ENCODE measurements at places on chromosomes 7 and 10.
A peak's percentile ranks its signal among the peaks of the same experiment; 100 is the strongest.

DNA sequence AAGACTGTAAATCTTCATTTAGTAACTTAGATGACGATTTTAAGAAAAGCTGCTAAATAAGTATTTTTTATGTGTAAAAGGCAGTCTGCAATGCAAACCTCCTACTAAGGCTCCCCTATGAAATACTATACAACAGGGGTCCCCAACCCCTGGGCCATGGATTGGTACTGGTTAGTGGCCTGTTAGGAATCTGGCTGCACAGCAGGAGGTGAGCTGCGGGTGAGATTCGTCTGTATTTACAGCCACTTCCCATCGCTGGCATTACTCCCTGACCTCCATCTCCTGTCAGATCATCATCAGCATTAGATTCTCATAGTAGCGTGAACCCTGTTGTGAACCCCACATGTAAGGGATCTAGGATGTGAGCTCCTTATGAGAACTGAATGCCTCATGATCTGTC lies 580.4 kb downstream of the MAGI2 start:
- DNase-seq = no peak

GRCh38 chr7:31882187-31882586 lies 188.0 kb downstream of the PDE1C start:
- no peak for DNase-seq

- DNase-seq = no peak
Observed at GRCh38 chr10:52390388-52390787, 76.3 kb downstream of the DKK1 start.

DNA sequence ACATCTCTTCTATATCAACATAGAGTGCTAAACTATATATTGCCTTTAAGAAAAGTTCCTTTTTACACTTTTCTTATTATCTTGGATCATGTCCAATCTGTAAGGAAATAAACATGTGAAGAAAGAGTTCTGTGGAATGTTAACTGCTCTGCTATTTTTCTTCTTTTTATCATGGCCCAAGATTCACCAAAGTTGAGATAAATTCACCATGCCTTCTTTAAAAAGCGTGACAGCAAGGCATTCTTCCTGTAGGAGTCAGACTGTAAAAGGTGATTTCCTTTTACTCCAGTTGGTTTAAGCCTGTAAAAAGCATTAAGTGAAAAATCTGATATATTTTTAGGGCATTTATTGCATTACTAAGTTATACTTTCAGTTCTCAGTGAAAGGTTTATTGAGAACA lies 165.7 kb upstream of the FZD1 start:
- no peak for DNase-seq

GRCh38 chr7:83655951-83656556 lies 7.1 kb upstream of the SEMA3E start:
- DNase-seq = peak; percentile 51

DNA sequence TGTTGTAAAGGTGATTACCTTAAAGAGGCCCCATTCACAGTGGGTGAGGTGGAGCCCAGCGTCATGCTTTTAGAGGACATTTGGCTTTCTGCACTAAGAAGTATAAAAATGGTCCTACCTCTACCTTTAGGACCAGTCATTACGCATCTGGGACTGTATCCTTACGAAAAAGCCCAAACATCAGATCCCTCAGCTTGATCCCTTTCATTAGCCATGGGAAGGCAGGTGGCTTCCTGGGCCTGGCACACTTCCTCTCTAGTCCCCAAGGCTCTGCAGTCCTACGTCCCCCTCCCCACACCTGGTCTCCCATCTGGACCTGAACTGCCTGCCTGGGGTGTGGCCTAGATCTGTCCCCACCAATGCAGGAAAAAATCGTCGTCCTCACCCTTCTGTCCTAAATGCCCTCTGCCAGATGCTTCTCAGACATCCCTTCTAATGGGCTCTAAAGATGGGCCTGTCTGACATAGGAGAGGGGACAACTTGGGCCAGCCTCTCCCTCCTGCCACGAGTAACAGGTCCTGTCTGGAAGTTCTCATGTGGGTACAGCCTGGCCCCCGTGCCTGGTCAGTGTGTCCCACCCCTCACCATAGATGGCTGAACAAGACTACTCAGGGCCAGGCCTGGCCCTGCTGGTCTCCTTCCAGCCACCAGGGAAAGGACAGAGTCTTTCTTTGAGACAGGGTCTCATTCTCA lies 11.8 kb upstream of the SLC18A3 start:
- no peak for DNase-seq

DNA sequence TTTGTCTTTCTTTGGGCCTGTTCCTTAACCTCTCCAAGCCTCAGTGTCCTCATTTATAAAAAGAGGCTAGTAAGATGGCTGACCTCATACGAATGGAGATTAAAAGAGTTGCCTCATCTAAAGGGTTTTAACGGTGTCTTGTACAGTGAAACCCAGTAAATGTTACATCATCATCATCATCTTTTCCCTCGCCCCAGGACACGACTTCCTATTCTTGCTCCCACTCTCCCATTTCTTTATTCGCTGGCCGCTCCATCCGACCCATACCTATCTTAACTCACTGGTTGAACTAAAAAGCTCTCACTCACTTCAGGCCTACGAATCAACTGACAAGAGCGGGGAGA lies 554 bp downstream of the FRA10AC1 start:
- no peak for DNase-seq

DNA sequence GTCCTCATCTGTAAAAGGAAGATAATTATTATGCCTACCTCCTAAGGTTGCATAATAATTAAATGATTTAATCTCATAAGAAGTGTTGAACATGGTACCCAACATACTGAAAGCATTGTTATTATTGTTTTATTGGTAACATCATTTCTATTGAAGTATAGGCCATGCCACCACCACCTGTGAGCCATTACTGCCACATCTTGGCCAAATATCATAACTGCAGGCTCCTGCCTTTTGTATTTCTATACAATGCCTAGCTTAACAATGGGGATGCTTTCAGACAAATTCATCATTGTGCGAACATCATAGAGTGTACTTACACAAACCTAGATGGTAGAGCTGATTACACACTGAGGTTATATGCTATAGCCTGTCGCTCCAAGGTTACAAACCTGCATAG lies 61.1 kb upstream of the NPSR1 start:
- no peak for DNase-seq

GRCh38 chr10:21421016-21421415 lies 104.5 kb downstream of the SKIDA1 start:
- no peak for DNase-seq

- DNase-seq = no peak
Observed at GRCh38 chr10:22727663-22728062, 13.3 kb upstream of the PIP4K2A start.

GRCh38 chr7:20114468-20114867 lies 102.7 kb downstream of the MACC1 start:
- no peak for DNase-seq

DNA sequence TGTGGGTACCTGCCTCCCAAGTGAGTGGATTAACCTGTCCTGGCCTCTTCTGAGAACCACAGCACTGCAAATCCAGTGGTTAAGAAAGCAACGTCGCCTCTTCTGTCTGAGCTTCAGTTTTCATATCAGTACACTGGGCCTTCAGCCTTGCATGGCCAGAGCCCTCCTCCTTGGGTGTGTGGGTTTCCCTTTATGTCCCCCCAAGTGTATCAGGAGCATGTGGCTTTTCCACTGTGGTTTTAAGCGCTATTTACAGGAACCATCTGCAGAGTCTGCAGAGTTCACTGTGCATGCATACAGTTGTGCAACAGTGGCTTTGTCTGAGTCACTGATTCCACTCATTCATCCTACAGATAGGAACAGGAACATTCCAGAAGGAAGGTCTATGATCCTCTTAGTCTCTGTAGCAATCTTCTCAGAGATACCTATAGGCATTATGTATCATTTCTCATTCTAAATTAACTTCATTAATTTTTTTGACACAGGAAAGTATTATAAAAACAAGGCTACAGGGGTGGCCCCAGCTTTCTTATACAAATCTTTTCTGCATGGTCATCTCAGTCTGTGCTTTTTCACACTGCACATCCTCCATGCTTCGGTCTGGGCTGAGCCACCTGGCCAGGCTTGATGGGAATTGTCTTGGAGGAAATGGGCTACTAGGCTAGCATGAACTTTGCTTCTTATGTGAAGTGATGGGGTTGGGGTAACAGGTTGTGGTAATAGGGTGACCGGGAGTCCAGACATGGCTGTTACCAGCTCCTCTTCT lies 17.1 kb downstream of the MBL2 start:
- DNase-seq = no peak

DNA sequence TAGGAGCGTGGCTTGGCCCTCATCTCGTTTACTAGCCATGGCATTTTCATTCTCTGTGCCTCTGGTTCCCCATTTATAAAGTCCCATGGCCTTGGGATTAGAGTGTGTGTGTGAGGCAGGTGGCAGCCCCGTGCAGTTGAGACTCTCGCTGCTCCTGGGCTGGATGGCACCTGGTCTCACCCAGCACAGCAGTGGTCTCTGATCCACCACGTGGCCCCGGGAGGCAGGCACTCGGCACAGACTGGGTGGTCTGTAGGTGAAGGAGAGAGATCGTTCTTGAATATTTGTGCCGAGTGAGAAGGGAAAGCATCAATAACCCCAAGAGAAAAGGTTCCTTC lies 50.4 kb downstream of the CALML3 start:
- DNase-seq = no peak

GRCh38 chr10:24891823-24892222 lies 60.6 kb downstream of the PRTFDC1 start:
- DNase-seq = no peak

DNA sequence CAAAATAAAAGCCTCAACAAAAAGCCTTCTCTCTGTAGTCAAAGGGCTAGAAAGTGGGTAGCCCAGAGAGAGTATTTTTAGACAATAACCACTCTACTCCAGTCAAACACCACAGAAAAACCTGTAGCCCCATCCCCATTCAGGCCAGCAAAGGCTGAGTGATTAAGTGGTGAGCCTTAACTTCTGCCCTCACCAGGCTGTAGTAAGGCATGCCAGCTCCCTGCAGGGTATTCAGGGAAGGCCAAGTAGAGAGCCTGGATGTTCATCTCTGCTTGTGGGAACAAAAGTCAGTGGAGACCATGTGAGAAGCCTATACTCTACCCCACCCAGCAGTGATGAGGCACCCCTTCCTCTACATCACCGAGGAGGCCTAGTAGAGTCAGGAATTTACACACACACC lies 51.2 kb downstream of the HIF1AN start:
- peak; percentile 6 for DNase-seq

DNA sequence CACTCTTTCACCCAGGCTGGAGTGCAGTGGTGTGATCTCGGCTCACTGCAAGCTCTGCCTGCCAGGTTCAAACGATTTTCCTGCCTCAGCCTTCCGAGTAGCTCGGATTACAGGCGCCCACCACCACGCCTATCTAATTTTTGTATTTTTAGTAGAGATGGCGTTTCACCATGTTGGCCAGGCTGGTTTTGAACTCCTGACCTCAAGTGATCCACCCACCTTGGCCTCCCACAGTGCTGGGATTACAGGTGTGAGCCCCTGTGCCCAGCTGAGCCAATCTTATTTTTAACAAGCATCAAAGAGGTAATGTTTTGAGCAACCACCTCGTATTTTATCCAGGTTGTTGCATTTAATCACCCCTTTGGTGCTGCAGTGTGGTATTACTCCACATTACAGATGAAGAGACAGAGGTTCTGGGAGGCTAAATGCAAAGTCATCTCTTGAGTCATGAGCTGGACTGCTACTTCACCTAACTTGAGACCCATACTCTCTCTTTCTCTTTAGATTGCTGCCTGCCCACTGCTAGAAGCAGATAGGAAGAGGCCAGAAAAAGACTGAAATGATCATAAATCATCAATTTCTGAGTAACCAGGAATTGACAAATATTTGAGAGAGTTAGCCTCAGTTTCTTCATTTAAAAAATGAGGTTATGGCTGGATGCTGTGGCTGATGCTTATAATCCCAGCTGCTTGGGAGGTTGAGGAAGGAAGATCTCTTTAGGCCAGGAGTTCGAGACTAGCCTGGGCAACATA lies 116.2 kb downstream of the CAMK1D start:
- no peak for DNase-seq

GRCh38 chr7:69703099-69703498 lies 104.8 kb downstream of the AUTS2 start:
- DNase-seq = no peak

GRCh38 chr7:106964466-106964865 lies 80.0 kb upstream of the PRKAR2B start:
- DNase-seq = no peak

DNA sequence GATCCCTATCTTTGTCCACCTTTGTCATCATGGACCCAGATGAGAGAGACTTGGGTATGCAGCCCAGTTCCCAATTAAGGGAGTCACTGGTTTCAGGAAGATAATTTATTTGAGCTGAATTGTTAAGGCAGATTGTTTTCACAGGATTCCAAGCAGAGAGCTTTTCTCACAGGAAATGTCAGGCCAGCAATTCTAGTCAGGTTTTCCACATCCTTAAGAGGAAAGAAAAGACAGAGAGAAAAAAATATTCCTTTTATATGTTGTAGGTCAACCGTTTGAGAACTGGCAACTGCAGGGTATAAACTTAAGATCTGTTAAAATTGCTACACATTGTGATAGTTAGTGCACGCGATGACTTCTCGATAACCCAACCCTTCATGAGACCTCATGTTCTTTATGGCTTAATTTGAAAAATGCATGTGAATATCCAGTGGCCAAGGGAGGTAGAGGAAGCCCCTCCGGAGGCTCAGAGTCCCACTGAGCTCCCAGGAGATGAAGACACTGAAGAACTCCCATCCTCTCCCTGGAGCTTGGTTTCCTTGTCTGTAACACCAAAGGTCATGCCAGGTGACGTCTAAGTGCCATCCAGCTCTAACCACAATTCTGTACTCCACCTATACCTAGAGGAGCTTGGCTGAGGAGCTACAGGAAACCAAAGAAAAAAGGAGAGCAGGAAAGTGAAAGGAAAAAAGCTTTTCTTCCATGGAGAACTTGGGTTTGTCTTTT lies 45.6 kb downstream of the MINDY4 start:
- DNase-seq = no peak

DNA sequence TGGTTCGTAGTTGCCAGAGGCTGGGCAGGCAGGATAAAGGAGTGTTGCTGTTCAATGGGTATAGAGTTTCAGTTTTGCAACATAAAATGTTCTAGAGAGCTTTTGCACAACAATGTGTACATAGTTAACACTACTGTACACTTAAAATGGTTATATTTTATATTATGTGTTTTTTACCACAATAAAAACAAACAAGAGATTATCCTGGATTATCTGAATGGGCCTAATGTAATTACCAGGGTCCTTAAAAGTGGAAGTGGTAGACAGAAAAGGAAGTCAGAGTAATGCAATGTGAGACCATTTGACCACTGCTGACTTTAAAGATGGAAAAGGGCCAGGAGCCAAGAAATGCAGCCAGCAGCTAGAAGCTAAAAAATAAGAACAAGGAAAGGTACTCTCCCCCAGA lies 159.7 kb downstream of the SGMS1 start:
- DNase-seq = no peak

GRCh38 chr7:37349979-37350590 lies 98.6 kb downstream of the ELMO1 start:
- no peak for DNase-seq

- DNase-seq = no peak
Observed at GRCh38 chr10:71205468-71205867, 6.9 kb upstream of the UNC5B start.

GRCh38 chr10:86165666-86166065 lies 200.9 kb downstream of the GRID1 start:
- DNase-seq = no peak

GRCh38 chr7:82032901-82033300 lies 263.1 kb upstream of the HGF start:
- no peak for DNase-seq

GRCh38 chr7:149070372-149071125 lies 20.0 kb downstream of the ZNF786 start:
- no peak for DNase-seq
